ENCODE measurements at places on chromosomes 12 and 14.

DNA sequence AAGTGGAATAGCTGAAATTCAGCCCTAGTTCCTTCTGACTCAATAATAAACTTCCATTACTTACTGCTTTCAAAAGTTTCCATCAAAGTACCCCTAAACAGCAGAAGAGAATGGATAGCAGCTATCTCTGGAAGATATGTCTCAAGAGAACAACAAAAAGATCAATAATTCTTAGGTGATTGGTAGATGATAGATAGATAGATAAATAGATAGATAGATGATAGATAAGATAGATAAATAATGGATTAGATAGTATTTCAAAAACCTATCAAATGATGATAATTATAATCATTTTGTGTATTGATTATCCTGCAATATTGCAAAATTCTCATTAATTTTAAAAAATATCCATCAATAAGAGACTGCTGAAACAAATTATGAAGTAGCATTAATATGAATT lies 97.4 kb upstream of the CCND2 start:
- no peak for DNase-seq

DNA sequence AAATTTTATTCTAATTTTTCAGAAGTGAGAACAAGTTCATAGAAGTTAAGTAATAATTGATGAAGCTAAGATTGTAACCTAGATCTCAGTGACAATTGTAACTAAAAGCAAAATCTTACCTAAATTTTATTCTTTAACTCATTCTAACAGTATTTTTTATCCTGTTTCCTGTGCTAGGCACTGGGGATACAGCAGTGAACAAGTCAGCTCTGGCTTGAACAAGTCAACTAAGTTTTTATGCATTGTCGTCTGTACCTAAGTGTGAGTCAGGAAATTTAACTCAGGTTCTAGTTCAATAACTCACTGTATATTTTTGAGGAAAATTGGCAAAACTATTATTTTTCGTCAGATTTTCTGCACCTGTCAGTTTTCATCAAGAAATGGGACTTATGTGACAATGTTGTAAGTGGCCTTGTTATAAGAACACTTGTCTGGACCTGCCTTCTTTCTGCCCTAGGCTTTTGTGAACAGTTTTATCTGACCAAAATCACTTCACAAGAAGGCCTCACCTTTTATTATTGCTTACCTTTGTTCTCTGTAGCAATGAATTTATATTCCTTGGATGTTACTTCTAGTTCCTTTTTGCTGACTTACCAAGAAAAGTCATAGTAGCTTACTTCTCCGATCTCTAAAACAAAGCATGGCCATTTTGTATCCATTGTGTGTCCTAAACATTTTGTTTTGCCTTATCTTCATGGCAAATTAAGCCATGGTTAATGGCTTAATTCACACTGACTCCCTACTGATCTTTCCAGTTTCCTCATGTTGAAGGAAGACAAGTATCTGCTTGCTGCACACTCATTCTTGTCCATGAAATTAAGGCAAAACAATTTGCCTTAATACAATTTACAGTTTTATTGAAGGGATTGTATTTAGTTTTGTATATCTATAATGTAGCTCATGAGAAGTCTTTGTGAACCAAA lies 2.7 kb downstream of the TMTC3 start:
- no peak for DNase-seq

- no peak for DNase-seq
These were observed 9.5 kb downstream of the CEP290 start for GRCh38 chr12:88132392-88132791.

GRCh38 chr12:10293151-10293550 lies 14.5 kb upstream of the KLRD1 start:
- DNase-seq, result no peak

DNA sequence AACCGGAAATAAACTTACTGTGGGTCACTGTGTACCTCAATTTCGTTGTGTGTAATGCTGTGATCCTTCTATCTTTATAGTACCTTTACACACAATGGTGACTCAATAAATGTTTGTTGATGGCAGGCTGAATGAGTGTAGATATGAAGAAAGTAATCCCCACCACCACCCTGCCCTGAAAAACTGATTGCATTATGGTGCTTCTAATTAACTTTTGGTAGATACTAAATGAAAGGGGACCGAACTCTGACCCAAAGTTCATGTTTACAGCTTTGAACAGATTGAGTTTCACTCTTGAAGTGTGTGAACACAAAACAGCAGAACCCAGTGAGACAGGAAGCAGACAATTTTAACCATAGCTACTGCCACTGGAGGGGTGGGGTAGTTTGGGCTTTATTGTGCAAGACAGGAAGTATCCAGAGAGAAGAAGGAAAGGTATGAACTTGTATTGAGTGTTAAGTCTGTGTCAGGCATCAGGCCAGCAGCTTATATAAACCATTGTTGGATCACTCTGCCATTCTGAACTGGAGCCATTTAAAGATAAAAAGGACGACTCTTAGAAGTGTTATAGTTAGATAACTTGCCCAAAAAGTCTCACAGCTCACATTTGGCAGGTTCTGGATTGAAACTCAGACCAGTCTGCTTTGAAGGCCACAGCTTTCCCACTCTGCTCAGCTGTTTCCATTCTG lies 197.0 kb upstream of the AMIGO2 start:
- no peak for DNase-seq

DNA sequence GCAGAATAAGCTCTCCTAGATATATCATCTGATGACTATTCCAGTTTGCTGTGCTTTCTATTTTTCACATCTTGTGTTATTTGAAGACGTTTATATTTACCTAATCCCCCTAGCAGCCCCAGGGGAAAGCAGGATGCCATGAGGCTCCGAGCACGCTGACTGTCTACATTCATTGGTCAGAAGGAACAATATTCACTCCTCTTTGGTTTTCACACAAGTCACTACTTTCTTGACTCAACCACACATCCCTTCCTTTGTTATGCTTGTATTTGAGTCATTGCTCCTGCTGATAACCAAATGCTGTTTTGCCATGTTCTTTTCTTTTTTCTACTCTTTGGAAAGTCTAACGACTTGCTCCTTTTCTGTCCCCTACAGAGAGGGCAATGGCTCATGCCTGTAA lies 86.5 kb upstream of the SLC38A2 start:
- no peak for DNase-seq

GRCh38 chr12:122830517-122831214 lies 4.6 kb upstream of the HIP1R start:
- DNase-seq, result no peak

GRCh38 chr12:88448337-88448915 lies 131.8 kb downstream of the KITLG start:
- no peak for DNase-seq

- DNase-seq, result no peak
These were observed 19.2 kb upstream of the C12orf76 start for GRCh38 chr12:110067531-110067930.

GRCh38 chr14:34461334-34462131 lies 507 bp downstream of the SPTSSA start:
- peak; percentile 12 for DNase-seq

GRCh38 chr12:95492462-95492861 lies 18.5 kb downstream of the METAP2 start:
- DNase-seq, result no peak

DNA sequence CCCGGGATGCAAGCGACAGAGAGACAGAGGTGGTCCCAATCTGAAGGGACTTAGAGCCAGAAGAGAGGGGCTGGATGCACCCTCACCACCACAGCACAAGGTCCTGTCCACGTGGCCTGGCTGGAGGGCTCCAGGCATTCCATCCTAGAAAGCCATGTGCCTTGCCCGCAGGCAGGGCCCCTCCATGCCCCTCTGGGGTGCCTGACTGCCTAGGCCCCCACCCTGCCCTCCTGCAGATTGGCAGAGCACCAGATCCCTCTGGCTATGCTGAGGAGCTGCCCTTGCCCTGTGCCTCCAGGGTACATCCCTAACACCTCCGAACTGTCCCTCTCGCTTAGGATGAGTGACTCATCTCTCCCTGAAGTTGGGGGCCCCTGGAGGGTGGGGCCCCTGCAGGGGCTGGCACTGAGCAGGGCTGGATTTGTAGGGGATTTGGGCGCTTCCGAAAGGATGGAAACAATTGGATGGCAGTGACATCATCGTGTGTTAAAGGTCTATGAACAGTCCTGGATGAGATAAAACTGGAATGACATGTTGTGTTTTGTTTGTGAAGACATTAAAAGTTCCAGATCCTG lies 50.9 kb downstream of the CHGA start:
- no peak for DNase-seq

DNA sequence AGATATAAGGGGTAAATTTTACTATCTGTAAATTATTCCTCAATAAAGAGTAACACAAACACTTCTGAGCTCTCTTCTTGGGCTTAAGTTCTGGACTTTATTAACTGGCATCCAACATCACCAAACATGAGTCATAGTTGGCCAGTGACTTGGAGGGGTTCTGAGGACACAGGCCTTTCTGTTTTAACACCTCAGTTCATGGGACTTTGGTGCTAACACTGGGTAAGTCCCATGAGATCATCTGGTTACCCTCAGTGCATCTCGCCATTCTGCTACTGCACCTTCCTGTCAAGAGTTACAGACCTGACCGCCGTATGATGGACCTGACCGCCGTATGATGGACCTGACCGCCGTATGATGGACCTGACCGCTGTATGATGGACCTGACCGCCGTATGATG lies 9.9 kb downstream of the SLC15A4 start:
- DNase-seq, result no peak

- peak; percentile 26 for DNase-seq
These were observed 43.3 kb upstream of the PLEKHG6 start for GRCh38 chr12:6266971-6267721.

DNA sequence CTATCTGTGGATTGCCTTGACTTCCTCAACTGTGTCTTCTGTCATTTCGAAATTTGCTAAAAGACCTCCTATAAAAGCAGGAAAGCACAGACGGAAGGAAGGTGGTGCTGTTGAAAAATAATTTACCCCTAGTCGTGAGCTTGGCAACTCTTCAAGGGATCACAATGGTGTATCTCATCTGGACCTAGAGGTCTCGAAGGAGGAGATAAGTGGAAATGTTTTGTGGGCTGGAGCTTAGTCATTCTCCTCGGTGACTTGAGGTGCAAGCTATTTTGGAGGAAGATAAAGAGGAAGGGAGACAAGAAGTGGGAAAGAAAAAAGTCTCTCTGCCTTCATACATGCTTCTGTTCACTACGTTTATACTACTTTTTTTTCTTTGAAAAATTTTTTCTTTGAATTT lies 89.9 kb downstream of the FLRT2 start:
- DNase-seq, result no peak

DNA sequence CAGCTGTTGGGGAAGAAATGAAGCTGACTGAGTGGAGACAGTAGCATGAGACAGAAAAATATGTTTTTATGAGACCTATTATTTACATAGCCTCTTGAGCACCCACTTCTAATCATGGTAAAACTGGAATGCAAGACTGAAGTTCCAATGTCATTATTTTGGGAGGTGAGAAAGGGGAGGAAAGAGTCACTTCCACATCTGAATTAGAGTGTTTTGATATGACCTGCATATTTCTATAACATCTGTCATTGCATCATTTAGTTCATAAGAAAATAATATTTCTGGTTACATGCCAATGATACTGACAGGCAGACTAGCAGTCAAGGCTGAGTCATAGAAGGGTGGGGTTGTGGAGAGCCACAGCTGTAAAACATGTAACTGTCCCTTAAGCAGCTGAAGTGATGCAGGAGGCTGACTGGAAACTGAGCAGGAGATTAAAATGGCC lies 26.7 kb downstream of the NTN4 start:
- peak; percentile 1 for DNase-seq

GRCh38 chr12:16246264-16246663 lies 31.2 kb downstream of the SLC15A5 start:
- no peak for DNase-seq

DNA sequence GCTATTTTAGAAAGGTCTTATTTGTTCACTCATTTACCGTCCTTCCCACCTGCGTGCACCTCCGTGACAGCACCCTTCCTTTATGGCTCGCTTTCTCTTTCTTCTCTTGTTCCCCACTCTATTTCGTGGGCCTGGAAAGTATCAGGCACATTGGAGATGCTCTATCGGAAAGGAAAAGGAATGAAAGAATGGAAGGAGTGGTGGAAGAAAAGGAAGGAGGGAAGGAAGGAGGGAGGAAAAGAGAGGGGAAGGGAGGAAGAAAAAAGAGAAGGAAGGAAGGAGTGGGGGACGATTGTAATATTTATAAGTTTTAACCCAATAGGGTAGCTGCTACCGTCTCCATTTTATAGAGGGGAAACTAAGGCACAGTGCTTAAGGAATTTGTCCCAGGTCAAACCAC lies 363.4 kb downstream of the CACNA1C start:
- no peak for DNase-seq

- no peak for DNase-seq
These were observed 14.5 kb downstream of the PLEKHG3 start for GRCh38 chr14:64718762-64719161.

DNA sequence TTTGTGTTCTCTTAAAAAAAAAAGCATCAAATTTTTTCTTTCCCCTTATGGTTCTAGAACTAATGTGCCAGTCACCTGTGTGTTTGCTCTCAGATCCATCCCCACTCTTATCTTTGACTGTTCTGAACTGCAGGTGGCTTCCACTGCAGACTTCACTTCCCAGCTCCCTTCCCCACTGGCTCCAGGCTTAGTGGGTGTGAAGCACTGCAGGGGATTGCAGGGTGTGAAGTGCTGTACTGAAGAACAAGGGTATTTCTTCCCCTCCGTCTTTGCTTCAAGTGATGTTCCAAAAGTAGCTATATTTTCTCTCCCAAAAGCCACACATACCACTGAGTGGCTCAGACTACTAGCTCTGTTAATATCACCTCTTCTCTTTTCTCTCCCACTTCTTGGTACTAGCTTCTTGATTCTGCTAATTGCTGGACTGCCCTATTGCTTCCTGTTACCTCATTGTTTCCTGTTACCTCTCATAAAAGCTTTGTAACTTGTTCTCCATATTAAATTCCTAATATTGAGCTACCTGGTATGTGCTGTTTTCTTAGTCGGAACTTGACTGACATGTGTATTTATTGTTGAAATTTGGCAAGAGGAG lies 115.4 kb upstream of the PRICKLE1 start:
- no peak for DNase-seq

Data from stimulated activated CD4-positive, alpha-beta T cell treated with anti-CD3 and anti-CD28 coated beads, Interleukin-4, amount 100 ng/mL, for 48 hours (primary cell).